Stimulated activated CD4-positive, alpha-beta T cell treated with anti-CD3 and anti-CD28 coated beads, Interleukin-15, amount 100 ng/mL, for 1 hour (primary cell): ENCODE measurements at places on chromosomes 7 and 10.

GRCh38 chr10:31584876-31585275 is 265.9 kb downstream of the ZEB1 start:
- no peak for DNase-seq

DNA sequence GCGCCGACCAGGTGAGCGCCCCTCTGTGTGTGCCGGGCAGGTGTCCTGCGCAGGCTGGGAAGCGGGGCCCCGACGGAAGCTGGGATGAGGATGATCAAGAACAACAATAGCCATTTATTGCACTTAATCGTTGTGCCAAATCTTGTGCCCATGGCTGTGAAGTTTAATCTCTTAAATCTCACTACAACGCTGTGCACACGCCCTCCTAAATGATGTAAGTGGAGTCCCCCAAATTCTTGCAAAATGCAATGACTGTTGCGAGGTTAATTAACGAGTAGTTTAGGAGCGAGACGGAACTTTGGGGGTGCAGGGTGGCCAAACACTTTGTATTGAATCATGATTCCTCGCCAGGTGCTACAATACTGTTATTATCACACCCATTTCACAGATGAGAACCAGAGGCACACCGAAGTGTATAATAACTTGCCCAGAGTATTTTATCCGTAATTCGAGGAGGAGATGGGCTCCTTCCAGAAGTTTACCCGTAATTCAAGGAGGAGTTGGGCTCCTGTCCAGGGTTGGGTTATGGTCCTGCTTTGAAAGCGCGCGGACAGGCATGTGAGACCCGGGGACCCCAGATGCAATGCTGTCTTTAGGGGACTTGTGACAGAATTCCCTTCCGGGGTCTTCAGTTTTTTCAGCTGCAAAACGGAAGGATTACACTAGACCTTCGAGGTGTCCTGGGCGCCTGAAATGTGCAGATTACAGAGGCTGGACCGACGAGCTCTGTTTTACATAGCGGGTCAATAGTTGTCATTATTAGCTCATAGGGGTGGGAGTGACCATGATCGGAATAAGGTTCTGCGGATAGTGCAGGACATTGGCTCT is 1.0 kb downstream of the FFAR4 start:
- DNase-seq: no peak

GRCh38 chr10:95508730-95509129 is 52.4 kb downstream of the SORBS1 start:
- DNase-seq: no peak

DNA sequence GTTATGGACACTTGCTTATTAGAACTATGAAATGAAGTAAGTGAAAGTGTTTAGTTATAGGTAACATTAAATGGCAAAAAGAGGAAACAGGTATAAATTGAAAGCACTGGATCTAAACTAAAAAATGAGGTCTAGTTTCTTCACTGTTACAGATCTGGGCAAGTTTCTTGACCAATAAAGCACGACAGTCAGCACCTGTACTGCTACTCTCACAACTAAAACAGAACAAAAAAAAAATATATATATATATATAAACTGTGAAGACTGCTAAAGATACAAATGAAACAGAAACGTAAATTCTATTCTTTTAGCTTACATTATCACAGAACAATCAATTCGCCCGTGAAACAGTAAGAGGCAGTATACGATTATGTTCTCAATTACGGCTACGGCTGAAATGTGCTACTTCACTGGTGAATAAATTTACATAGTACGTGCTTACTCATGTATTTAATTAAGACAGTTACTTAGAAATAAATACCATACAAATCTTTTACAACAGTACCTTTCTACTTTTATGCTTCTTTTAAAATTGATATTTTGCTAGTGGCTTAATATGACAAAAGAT is 4.2 kb downstream of the AHR start:
- no peak for DNase-seq

DNA sequence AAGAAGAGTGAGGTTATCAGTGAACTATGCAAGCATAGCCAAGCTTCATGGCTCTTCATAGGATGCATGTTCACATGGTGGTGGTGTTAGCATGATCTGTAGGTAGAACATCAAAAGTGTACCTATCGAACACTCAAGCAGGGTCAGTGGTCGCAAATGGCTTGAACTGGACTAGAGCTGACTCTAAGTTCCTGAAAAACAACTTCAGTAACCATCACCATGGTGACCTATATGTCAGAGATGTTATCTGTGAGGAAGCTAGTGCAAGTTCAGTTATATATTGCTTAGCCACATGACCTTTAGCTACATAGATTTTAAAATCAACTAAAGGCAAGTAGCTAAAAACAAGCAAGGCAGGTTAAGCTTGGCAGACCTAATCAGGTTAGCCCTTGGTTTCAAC is 163.1 kb upstream of the AGR3 start:
- no peak for DNase-seq

DNA sequence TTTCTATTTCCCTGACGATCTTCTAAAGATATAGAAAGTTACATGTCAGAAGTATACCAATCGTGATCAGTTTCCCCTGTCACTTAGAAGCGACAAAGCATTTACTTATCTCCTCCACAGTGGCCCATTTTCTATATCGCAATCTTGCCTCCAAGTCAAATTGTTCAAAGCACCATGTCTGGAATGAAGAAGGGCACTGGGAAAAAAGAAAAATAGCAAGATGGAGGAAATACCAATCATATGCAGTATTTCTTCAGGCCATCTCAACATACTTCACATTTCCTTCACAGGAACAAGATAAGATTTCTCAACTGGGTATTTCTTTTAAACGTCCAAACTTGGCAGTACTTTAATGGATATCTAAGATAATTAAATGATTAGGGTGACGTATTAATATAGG is 63.3 kb upstream of the IL6 start:
- DNase-seq: no peak

GRCh38 chr7:140616328-140616727 is 24.3 kb downstream of the DENND2A start:
- DNase-seq: no peak

- DNase-seq: no peak
Observed at GRCh38 chr7:64907641-64908326, 4.7 kb downstream of the ZNF273 start.

GRCh38 chr7:107172276-107173032 is 3.7 kb downstream of the HBP1 start:
- DNase-seq: no peak

GRCh38 chr10:58396057-58396456 is 10.8 kb downstream of the TFAM start:
- DNase-seq: no peak

GRCh38 chr7:74093671-74094223 is 10.1 kb downstream of the LIMK1 start:
- DNase-seq: no peak

- DNase-seq: no peak
Observed at GRCh38 chr7:19146699-19147098, 1.5 kb upstream of the FERD3L start.

DNA sequence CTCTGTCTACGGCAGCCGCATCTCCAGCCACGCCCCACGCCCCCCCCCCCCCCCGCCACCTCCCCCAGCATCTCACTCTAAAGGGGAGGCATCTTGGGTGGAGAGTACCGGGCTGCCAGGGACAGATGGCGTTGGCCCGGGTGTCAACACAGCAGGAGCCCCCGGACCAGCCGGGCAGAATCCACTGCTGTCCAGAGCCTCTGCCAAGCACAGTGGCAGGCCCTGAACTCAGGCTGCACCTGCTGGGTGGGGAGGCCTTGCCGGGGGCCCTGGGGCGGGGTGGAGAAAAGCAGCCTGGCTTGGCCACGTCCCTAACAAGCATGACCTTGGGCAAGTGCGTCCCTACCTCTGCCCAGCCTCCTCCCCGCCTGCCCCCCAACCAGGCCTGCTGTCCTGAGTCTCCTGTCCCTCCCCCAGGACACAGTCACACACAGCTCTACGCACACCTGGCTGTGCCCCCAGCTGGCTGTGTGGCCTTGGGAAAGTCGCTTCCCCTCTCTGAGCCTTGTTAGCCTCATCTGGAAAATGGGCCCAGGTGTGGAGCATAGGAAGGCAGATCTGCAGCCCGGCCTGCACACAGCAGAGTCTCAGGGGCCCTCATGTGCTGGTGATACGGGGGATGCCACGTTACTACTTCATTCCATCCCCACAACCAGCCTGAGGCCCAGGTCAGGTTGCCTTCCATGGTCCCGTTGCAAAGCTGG is 45.2 kb downstream of the MICALL2 start:
- DNase-seq: no peak

GRCh38 chr10:21950566-21950965 is 53.0 kb downstream of the DNAJC1 start:
- no peak for DNase-seq

- no peak for DNase-seq
Observed at GRCh38 chr7:158029509-158029908, 558.1 kb downstream of the PTPRN2 start.

GRCh38 chr7:28483908-28484605 is 71.7 kb downstream of the CREB5 start:
- DNase-seq: no peak

DNA sequence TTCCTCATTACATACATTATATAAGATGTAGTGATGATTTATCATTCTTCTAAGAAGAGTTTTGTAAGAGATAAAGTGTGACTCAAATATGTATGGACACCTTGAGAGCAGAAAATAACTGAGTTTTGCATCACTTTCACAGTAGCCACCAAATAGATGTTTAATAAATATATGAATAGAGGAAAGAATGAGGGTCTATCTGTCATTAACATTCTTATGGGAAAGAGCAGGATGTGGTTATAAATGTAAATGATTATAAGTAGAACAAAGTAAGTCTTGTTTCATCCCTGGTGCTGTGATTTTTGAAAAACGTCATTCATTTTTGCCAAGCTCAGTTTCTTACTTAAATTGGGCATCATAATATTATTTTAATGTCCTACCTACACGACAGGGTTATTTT is 15.0 kb upstream of the CRPPA start:
- no peak for DNase-seq

GRCh38 chr10:48520184-48520506 is 84.7 kb downstream of the ARHGAP22 start:
- DNase-seq: no peak

- DNase-seq: no peak
Observed at GRCh38 chr10:95353123-95353522, 62.3 kb upstream of the PDLIM1 start.

DNA sequence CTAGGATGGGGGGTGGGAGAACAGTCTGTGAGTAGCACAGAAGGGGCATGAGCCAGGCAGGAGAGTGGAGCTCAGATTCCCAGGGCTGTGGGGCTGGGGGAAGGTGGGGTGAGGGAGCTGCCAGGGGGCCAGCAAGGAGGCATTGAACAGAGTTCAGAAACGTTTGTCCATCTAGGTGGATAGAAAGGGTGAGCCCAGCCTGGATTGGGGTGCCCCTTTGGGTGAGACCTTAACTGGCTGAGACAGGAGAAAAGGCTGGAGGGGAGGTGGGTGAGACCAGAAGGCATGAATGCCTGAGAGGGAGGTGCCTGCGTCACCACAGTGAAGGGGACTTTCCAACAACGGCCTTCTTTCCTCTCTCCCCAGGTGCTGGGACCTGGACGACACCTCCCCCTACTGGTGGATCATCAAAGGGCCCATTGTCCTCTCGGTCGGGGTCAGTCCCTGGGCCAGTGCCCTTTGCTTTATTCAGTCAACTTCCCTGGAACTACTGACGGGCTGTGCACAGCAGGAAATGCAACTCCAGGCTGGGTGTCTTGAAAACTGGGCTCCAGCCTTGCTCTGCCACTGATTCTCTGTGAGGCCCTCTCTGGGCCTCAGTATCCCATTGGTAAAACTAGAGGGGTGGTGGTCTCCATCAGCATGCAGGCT is 11.0 kb downstream of the GHRHR start:
- no peak for DNase-seq

DNA sequence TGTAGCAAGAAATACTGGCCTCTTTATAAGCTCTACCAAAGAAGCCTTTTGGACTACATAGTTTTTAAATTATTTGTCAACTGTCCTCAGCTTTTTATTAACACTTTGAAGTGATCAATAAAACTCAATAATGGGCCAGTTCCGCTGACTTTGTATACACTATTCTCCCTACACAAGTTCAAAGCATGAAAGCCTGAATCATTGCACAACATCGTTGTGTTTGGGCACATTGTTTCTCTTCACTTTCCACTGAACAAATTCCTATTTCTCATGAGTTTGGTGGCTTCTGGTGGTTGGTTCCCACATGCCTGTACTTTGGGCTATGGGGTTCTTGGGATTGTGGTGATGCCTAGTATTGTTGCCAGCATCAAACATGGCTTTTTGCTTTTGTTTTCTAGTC is 561.8 kb upstream of the LRRN3 start:
- no peak for DNase-seq

DNA sequence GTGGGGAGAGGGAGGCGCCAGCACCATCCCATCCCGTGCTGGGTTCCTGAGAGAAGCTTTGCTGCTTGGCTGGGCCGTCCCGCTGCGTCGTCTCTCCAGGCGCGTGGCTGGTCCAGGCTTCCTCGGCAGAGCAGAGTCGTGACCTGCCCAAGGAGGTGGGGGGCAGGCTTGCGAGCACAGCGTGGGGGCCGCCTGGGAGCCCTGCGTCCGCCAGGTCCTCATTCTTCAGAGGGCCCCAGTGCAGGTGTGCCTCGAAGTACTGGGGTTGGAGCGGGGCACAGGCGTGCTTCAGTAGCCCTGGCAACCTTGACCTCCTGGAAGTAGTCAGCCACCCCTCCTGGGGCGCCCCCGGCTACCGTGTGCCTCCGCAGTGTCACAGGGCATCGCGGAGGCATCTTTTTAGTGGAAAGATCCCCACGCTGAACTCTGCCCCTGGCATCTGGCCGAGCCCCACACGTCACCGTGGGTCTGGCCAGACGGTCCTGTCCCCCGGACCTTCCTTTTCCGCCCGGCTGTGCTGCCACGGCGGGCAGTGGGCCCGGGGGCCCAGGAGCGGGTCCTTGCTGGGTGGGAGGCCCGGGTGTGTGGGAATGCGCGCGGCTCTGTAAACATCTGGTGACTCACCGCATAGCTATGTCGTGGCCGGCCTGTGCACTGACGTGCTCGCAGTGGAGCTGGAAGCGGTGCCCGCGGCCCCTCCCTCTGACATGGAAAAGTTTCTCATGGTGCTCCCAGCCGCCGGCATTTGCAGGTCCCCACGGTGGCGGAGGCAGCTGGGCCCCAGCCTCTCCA is 6.4 kb downstream of the MAFK start:
- no peak for DNase-seq

GRCh38 chr10:114852197-114852596 is 30.6 kb downstream of the FHIP2A start:
- DNase-seq: no peak

DNA sequence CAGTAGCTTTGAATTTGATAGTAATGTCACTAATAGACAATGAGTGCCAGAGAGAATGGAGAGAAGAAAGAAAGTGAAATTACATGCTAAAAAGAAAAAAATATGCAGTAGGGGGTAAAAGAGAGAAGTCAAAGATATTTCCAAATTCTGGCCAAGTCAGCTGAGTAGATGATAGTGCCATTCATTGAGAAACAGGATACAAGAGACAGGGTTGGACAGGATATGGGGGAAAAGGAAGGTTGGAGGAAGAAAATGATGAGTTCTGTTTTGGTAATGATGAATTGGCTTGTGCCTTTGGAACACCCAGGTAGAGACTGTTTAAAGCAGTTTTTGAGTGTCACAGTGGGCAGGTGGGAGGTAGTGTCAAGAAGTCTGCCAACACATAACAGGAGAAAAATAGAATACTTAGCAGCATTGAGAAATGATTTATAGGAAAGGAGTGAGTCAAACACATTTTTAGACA is 78.3 kb downstream of the LRRC17 start:
- no peak for DNase-seq
